ENCODE measurements at places on chromosomes 2 and 18.

DNA sequence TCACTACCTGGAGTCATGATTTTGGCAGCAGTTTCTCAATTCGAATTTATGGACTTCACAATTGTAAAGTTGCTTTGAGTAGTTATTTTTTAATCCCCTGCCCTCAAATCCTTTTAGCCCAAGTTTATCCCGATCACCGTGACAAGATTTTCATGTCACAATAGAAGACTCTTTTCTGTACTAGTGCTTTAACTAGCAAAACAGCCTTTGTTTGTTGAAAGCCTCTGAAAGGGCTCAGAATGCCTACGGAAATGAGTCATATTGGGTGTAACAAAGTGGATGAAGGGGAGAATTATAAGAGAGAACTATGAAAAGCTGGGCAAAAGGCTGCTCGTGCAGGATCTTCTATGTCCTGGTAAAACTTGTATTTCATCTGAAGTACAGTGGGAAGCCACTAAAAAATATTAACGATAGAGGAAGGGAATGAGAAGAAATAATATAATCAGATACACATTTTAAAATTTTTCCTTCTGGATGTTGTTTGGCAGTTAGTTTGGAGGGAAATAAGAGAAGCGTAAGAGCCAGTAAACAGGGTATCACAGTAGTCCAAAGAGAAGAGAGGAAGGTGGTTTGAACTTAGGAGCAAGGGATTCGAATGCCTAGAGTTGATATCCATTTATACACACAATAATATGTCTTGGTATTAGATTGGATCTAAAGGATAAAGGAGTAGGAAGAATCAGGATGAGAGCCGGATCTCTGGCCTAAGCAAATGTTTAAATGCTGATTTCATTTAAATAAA lies 114.9 kb downstream of the GALNT13 start:
- no peak for DNase-seq

DNA sequence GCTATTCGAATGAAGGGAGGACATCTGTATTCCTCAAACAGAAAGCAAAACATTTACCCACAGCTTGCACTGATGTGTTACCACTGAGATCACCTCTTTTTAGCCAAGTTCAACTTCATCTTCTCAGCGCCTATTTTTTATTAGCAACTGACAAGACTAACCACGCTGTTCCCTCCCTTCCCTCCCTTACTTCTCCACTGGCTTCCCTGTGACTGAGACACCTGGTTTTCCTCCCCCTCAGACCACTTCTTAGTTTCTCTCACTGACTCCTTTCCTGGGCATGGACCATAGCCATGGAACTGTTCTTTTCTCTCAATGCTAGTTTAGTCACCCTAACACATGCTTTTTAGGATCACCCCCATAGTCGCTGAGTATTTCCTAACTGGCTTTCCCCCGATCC lies 3.3 kb downstream of the L3MBTL4 start:
- no peak for DNase-seq

DNA sequence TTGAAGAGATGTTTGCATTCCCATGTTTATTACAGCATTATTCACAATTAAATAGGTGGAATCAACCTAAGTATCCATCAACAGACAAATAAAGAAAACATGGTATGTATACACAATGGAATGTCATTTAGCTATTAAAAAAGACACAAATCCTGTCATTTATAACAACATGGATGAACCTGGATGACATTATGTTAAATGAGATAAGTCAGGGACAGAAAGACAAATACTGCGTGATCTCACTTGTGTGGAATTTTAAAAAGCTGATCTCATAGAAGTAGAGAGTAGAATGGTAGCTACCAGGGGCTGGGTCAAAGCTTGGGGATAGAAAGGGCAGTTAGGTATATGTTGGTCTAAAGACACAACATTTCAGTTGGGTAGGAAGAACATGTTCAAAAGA lies 376.3 kb downstream of the EPHA4 start:
- DNase-seq, result no peak

GRCh38 chr2:64166637-64167420 lies 22.6 kb upstream of the PELI1 start:
- no peak for DNase-seq
